Nucleus accumbens (tissue), 56 donors: ENCODE measurements at places on chromosomes 6 and 20.

GRCh38 chr6:11064836-11065235, 20.7 kb upstream of the ELOVL2 start:
- DNase-seq: peak; percentile 38

GRCh38 chr6:15911753-15912504, 217.0 kb upstream of the MYLIP start:
- DNase-seq: no peak

DNA sequence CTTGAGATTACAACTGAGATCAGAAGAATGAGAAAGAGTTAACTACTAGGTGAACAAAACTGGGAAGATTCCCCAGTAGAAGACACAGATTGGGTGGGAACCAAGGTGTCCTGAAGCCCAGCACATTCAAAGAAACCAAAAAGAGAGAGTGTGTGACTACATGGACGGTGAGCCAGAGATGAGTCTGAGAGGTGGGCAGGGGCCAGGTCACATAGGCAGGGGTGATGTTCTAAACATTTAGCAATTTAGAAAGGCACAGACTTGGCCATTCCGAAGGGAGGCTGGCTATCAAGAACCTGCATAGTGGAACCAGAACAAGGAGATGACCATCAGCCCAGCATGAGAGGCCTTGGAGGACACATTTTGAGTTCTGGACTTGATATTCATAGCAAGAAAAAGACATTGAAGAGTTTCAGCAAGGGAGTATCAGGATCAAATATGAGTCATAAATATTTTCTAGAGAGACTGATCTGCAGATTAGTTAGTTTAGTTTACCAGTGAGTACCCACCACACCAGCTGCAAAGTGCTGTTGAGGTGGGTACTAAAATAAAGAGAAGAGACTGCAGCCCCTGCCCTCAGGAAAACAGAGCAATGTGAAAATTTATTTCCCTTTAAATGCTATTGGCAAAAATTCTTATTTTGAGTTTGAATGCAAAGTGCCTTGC, 340.5 kb upstream of the PRDM1 start:
- no peak for DNase-seq

GRCh38 chr6:89433252-89434149, 549 bp downstream of the ANKRD6 start:
- DNase-seq: no peak

GRCh38 chr6:131602781-131603312, 25.2 kb downstream of the MED23 start:
- DNase-seq: no peak

DNA sequence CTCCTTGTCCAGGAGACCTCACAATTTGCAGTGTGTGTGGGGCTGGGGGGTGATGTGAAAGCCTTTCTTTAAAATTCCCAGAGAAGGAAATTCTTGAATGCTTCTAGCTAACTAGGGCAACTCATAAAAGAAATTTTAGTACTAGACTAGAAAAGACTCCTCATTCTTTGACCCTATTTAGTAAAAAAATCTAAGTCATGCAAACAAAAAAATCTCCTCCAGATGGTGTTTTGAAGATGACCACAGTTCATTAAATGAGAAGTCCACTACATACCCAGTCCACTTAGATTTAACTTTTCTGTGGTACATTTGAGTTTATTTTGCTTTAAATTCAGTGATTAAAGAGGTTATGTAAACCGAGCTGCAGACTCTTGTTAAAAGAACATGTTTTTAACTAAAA, 67.5 kb downstream of the NDUFAF5 start:
- no peak for DNase-seq

- no peak for DNase-seq
These were observed 5.9 kb upstream of the ASXL1 start for GRCh38 chr20:32352121-32352720.
